CD4-positive, alpha-beta T cell (primary cell): ENCODE measurements at places on chromosomes 7 and 10. TPM values are rescaled to one million over a fixed set of nuclear protein-coding genes. Genes with fewer than 3 reads are reported as not detected.

KRIT1 gene
- 28.7 TPM for total RNA-seq

CDHR1 gene
- total RNA-seq, result 0.92 TPM

CYP2C8 gene
- 0.30 TPM for total RNA-seq

DNA sequence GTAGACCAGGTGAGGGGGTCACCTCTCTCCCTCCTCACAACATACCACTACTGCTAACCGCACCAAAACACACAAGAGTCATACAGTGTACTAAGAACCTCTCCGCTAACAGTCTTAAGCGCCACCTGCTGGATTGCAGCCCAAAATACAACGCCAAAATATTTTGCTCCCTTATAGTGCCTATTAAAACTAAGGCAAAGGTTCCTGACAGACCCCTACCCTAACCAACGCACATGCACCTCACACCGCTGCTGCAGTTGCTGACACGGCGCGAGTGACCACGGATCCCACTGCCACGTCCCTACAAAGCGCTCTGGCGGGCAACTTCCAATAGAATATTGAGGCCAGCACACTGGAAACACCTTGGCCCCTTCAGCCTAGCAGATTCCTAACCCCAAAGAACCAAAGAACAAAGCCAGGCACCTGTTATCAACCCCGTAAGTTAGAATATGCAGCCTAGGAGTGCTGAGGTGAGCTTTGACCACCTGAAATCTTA, 563.6 kb upstream of the SEMA3D start:
- H3K27ac ChIP-seq, result no peak overlapping the region
- no peaks in the 10 kb centered on the region for H3K4me1 ChIP-seq

DNA sequence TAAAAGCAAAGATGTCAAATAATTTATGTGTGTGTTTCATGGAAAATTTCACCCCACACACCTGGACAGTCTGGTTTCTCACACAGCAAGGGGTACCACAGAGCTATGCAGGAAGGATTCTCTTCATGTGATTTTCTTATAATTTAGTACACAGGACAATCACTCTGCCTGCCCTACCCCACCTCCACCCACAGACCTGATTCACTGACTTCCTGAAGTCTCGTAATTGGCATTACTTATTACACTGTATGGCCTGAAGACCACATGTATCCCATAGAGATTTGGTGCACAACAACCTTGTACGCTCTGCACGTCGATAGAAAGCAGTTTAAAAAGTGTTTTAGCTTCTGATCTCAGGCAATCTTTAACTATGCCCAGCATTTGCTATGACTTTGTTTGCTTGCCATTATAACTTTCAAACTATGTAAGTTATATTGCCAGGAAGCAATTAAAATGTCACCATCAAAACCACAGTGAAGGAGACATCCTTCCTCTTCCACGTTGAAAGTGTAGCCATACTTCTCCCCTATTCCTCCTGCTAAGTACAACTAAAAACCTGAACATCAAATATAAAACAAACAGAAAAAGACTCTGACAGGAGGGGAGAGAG, 279.4 kb upstream of the IMMP2L start:
- no peak for DNase-seq
- H3K4me1 ChIP-seq, result no peaks in the 10 kb centered on the region
- no peak overlapping the region for H3K27ac ChIP-seq
- H3K27me3 ChIP-seq, result no peaks in the 10 kb centered on the region
- H3K36me3 ChIP-seq, result no peaks in the 10 kb centered on the region

DNA sequence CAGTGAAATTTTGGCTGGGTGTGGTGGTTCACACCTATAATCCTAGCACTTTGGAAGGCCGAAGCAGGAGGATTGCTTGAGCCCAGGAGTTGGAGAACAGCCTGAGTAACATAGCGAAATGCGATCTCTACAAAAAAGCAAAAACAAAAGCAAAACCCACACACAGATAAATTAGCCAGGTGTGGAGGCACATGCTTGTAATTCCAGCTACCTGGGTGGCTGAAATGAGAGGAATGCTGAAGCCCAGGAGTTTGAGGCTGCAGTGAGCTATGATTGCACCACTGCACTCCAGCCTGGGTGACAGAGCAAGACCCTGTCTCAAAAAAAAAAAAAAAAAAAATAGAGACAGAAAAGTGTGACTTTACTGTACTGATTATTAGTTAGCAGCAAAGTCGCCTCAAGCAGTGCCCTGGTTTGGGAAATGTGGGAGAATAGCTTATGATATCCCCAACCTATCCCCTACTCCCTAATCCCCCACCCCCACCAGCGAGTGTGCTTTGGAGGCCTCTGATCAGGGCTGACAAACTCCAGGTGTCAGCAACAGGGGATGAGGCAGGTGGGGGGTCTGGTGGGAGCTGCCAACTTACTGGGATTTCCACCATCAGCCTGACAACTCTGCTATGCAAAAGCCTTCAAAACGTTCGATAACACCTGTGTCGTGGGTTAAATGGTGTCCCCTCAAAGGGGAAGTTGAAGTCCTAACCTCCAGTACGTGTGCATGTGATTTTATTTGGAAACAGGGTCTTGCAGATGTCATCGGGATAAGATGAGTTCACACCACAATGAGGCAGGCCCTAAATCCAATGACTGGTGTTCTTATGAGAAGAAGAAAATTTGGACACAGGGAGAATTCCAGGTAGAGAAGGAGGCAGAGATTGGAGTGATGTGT, 124.7 kb upstream of the SDK1 start:
- no peaks in the 10 kb centered on the region for H3K4me1 ChIP-seq
- H3K4me3 ChIP-seq, result no peak overlapping the region
- peaks cover 2% of the 10 kb centered on the region for H3K27me3 ChIP-seq
- no peak overlapping the region for H3K27ac ChIP-seq
- H3K36me3 ChIP-seq, result no peaks in the 10 kb centered on the region

DNA sequence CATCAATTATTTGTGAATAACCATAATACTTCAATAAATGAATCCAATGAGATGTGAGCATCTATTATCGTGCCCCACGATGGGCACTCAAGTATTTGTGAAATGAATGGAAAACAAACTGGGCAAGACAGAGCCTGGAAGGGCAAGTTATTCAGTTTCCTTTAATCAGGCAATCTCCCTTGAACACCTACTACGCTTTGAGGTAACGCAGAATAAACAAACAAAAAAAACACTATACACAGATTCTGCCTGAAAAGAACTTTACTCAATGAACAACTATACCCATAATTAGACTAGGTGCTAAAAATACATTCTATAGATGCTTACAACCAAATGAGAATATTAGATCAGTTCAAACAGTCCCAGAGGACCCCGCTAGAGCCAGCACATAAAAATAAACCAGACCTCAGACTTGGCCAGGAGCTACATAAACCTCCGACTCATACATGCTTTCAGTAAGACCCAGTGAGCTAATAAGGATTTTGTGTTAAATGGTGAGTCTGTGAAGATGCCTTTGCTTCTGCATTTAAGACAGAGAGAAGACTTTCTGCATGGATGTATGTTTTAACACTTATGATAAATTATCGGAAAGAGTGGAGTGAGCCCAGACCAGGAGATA, 121.3 kb downstream of the MPP7 start:
- no peaks in the 10 kb centered on the region for H3K27me3 ChIP-seq
- H3K4me3 ChIP-seq, result no peak overlapping the region
- H3K4me1 ChIP-seq, result peaks cover 9% of the 10 kb centered on the region
- H3K27ac ChIP-seq, result no peak overlapping the region
- DNase-seq, result no peak
- H3K36me3 ChIP-seq, result no peaks in the 10 kb centered on the region

SPDYE2 gene
- 0.36 TPM for total RNA-seq

SPDYE11 gene
- not detected for total RNA-seq

KAZALD1 gene
- total RNA-seq, result not detected

GRCh38 chr7:129492391-129492790, 9.9 kb upstream of the SMKR1 start:
- no peak overlapping the region for H3K27ac ChIP-seq
- no peaks in the 10 kb centered on the region for H3K36me3 ChIP-seq
- no peak for DNase-seq
- H3K27me3 ChIP-seq, result no peaks in the 10 kb centered on the region

ATXN7L1 gene
- total RNA-seq, result 29.2 TPM

ASB4 gene
- total RNA-seq, result not detected

DNA sequence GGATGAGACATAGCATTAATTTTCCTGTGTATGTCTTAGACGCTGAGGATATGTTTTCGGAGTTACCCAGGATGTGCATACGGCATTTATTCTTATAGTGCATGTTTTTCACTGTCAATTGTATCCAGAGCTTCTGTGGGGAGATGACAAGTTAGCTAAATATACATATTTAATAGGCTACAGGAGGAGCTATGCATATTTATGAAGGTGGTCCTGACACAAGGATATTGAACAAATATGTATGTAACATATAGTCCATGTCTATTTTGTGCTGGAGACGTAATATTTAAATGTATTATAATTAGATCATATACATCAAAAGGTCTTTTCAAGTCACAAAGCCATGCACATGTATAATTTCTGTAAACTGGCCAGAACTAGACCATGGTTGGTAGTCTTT, 16.0 kb downstream of the IL6 start:
- no peaks in the 10 kb centered on the region for H3K4me1 ChIP-seq
- H3K27ac ChIP-seq, result no peak overlapping the region
- no peaks in the 10 kb centered on the region for H3K36me3 ChIP-seq
- no peak for DNase-seq
- H3K27me3 ChIP-seq, result no peaks in the 10 kb centered on the region

DNA sequence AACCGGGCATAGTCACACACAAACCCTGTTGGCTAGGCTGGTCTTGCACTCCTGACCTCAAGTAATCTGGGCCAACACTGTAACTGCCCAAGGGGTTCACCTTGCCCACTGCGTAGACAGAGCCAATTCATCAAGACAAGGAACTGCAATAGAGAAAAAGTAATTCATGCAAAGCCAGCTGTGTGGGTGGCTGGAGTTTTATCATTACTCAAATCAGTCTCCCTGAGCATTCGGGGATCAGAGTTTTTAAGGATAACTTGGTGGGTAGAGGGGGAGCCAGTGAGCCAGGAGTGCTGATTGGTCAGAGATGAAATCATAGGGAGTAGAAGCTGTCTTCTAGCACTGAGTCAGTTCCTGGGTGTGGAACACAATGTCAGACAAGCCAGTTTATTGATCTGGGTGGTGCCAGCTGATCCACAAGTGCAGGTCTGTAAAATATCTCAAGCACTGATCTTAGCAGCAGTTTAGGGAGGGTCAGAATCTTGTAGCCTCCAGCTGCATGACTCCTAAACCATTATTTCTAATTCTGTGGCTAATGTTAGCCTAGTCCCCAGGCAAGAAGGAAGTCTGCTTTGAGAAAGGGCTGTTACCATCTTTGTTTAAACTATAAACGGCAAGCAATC, 15.6 kb upstream of the FXYD4 start:
- no peak overlapping the region for H3K4me3 ChIP-seq
- H3K27ac ChIP-seq, result no peak overlapping the region
- no peak for DNase-seq

PRPS1L1 gene
- total RNA-seq, result not detected

DNA sequence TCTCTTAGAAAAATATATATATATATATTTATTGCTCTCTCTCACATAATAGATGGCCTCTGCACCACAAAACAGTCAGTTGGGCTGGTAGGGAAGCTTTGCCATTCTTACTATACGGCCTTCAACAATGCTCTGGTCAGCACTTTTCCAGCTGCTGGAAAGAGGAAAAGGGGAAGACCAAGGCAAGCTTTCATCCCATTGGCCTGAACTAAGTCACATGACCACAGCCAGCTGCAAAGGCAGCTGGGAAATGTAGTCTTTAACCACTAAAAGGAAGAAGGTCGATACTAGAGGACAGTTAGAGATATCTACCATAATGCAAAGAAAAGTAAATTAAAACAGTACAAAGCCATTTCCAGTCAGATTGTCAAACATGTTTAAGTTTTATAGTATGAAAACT, 58.4 kb upstream of the MACROH2A2 start:
- H3K27ac ChIP-seq, result no peak overlapping the region
- no peaks in the 10 kb centered on the region for H3K36me3 ChIP-seq
- DNase-seq, result peak; percentile 25
- H3K4me3 ChIP-seq, result no peak overlapping the region
- no peaks in the 10 kb centered on the region for H3K4me1 ChIP-seq

GRCh38 chr10:132063432-132063831, 2.3 kb upstream of the JAKMIP3 start:
- no peaks in the 10 kb centered on the region for H3K36me3 ChIP-seq
- no peak overlapping the region for H3K27ac ChIP-seq
- H3K27me3 ChIP-seq, result no peaks in the 10 kb centered on the region

NPSR1 gene
- total RNA-seq, result not detected

- no peak overlapping the region for H3K27ac ChIP-seq
- H3K36me3 ChIP-seq, result no peaks in the 10 kb centered on the region
- no peaks in the 10 kb centered on the region for H3K27me3 ChIP-seq
- no peak overlapping the region for H3K4me3 ChIP-seq
- DNase-seq, result no peak
- no peaks in the 10 kb centered on the region for H3K4me1 ChIP-seq
Observed at GRCh38 chr10:16870331-16870730, 53.1 kb upstream of the RSU1 start.

GRCh38 chr10:102504179-102504975, 605 bp downstream of the SUFU start:
- no peaks in the 10 kb centered on the region for H3K27me3 ChIP-seq
- H3K36me3 ChIP-seq, result peaks cover 14% of the 10 kb centered on the region
- peak; percentile 38 for DNase-seq
- H3K4me1 ChIP-seq, result peaks cover 44% of the 10 kb centered on the region
- H3K4me3 ChIP-seq, result peak overlapping the region; percentile 96

GIMAP8 gene
- 3.8 TPM for total RNA-seq

HOXA1 gene
- total RNA-seq, result 0.14 TPM
